ENCODE measurements at places on chromosomes 7 and 10.
A peak's percentile ranks its signal among the peaks of the same experiment; 100 is the strongest.

- DNase-seq: peak; percentile 82
These were observed 4.4 kb upstream of the CCL26 start for GRCh38 chr7:75776295-75776971.

DNA sequence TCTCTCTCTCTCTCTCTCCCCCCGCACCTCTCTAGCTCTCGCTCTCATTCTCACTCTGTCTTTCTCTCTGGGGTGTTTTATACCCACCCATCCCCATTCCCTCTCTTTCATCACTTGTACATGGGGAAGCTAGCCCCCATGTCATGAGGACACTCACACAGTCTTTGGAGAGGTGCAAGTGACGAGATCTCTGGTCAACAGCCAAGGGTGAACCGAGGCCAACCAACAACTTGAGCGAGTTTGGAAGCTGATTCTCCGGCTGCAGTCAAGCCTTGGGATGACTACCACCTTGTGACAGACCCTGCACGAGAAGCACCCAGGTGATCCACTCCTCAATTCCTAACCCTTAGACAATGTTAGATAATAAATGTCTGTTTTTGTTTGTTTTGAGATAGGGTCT is 10.1 kb upstream of the KBTBD2 start:
- DNase-seq: no peak

DNA sequence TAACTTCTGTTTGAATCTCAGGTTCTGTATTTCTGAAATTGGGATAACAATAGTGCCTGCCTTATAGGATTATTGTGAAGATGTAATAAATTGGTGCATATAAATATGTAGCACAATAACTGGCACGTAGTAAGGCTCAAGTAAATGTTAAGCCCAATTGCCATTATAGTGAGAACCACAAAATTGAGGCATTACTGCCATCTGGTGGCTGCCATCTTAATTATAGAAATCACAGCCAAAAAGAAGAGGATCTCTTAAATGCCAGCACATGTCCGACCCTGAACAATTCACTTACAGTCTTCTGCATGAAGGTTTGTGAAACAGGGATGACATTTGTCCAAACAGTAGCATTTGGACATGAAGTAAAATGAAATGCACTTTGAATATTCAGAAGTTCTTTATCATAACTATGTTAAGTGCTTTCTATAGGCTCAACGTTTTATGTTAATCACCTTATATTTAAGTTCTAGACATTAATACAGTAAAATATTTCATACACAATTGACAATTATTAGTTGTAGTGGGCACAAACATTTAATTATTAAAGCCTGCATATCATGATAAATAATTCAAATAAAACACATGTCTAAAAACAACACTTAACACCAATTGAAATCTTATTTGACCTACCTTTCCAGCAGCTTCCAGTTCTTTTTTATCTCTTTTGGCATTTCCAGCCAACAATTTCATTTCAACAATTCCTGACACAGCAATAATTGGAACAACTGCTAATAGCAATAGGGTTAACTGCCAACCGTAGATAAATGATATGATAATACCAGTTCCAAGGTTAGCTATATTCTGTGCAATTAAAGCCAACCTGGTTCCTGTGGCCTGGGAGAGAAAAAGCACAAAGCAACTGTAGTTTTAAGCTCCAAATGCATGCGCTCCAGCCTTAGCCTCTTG is 58.5 kb downstream of the ABCB4 start:
- peak; percentile 70 for DNase-seq

- DNase-seq: peak; percentile 28
These were observed 1.2 kb downstream of the PPP1R9A start for GRCh38 chr7:94908323-94909178.

DNA sequence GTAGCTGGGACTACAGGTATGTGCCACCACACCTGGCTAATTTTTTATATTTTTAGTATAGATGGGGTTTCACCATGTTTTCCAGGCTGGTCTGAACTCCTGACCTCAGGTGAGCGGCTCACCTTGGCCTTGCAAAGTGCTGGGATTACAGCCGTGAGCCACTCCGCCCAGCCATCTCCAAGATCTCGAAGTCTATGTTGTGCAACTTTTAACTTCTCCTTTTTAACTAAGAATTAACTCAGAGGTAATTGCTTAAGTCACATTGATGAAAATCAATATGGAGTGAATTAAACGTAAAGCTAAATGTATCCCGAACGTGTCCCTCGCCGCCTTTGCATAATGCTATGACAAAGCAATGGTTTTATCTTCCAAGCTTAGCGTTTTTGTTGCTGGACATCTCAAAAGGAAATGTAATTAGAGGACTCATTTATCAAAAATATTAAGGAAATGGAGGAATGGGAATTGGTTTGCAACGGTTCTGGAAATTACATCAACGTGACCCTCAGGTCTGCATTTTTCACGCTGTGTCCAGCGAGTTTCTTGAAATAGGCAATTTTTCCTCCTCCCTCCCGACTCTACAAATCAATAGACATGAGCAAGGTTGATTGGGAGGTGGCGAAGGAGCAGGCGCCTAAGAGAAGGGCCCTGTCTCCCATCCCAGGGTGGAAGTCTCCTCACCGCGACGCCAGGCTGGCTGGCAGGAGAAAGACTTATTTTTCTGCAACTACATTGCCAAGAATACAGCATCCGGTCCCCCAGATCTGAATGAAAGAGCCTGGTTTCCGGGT is 89.8 kb downstream of the TMEM130 start:
- no peak for DNase-seq

DNA sequence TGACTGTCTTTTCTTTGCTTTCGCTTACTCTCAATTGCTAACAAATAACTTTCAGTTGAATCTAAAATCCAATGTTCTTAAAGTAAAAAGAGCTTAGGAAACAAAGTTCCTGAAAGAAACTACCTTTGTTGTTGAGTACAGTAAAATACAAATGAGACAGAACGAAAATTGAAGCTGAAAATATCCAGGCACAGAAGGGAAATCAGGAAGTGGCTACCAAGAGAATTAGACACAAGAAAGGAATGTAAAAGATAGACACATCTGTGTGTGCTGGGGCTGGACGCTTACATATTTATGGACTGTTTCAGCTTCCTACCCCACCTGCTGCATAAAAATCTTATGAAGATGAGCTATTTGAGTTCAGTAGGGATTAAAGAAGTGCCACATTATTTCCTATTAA is 161.7 kb upstream of the PLXDC2 start:
- DNase-seq: peak; percentile 67

DNA sequence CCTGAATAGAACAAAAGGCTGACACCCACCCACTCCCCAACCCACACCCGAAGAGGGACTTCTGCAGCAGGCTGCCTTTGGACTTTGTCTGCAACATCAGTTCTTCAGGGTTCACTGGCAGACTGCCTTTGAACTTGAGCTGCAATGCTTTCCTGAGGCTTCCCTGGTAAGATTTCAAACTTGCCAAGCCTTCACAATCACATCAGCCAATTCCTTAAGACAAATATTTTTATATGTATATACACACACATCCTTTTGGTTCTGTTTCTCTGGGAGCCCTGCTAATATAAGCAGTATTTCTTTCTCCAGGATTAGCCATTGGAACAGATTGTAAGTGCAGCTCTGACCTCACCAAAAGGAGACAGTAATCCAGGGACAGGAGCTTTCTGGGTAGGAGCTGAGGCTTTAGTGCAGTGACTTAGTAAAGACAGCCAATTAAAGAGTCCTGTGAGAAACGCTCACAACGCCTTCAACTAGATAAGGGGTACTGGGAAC is 55.6 kb upstream of the KMT2E start:
- DNase-seq: no peak

- no peak for DNase-seq
These were observed 268.7 kb downstream of the CELF2 start for GRCh38 chr10:11286261-11286852.

DNA sequence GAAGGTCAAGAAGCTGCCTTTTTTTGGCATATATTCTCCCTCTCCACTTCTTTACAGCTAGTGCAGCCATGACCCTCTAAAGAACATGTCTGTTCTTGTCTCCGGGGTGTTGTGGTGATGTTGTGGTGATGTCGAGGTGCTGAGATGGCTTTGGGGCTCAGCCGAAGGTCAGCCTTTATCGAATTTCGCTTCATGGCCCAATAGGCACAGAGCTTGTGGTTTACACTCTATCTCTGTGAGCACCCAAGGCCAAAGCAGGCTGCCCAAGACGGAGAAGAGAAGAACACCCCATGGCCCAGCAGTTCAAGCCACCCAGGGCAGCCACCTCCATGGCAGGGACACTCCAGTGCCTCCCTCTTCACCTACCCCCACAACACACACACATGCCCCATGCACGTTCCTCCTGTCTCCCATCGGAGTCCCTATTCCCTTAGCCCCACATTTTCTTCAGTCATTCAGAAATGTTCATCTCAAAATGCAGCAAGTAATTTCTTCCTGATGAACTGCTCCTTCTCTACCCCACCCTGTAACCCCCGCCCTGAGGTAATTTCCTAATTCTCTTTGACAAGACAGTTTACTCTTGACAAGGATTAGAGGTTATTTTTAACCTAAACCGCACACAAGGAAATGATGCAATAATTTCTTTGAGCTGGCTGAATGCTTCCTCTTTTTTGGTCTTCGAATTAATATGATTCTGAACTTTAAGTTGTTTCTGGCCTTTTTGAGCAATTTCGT is 18.6 kb upstream of the ADRB1 start:
- peak; percentile 44 for DNase-seq

DNA sequence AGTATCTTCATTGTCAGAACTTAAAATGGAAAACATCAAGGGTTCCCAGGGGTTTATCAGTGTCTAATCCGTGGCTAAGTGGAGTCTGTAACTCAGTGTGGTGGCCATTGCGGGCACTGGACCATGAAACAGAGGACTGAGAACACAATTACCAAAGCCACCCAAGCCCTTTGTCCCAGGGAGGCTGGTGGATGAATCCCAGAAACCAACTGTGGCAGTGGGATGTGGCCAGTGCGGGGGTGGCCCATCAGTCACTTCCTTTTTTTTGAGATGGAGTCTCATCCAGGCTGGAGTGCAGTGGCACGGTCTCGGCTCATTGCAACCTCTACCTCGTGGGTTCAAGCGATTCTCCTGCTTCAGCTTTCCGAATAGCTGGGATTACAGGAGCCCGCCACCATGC is 61.8 kb downstream of the TACC2 start:
- no peak for DNase-seq

DNA sequence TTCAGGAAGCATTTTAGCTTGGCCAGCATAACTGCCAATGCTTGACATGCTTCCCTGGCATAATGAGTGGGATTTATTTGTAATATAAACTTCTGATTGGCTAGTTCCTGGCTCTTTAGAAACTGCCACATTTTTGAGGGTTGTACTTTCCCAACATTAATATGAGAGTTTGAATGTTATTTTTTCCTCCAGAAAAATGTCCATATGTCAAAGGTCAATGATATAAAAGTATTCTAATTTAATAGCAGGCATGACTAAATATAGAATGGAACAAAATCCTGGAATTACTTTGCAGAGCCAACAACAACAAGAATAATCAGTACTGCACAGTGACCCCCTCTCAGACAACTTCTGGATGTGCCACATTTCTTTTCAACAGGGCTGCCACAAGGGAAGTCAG is 352.6 kb downstream of the PRPF18 start:
- no peak for DNase-seq

DNA sequence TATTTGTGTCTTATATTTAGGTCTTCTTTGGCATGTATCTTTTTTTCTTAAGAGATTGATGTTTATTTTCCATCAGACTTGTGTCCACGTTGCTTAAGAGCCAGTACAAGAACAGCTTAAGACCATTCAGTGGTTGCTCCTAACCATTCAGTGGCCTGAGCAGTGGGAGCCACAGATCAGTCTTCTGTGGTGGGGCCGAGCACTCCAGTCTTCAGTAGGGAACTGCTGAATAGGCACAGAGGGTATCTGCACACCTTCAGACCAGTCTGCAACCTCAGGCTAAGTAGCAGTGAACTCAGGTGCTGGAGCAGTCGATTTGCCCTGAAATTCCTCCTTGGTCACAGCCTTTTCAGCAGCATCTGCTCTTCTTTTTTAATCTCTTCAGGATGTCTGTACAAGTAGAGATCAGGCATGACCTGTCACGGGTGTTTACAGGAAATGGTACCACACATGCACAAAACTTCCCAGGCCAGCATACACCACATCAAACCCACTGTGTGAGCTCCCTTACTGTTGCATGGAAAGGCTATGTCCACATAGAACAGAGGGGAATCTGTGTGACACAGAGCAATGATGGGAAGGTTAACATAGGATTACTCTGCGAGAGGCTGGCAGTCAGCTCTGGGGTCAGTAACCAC is 51.5 kb downstream of the FAM107B start:
- no peak for DNase-seq

DNA sequence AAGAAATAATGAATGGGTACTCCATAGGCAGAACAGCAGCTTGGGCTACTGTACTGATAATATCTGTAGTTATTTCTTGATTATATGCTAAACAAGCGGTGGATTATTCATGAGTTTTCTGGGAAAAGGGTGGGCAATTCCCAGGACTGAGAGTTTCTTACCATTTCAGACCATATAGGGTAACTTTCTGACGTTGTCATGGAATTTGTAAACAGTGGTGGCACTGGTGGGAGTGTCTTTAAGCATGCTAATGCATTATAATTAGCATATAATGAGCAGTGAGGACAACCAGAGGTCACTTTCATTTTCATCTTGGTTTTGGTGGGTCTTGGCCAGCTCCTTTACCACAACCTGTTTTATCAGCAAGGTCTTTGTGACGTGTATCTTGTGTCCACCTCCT is 399.7 kb downstream of the CDC14C start:
- DNase-seq: no peak

DNA sequence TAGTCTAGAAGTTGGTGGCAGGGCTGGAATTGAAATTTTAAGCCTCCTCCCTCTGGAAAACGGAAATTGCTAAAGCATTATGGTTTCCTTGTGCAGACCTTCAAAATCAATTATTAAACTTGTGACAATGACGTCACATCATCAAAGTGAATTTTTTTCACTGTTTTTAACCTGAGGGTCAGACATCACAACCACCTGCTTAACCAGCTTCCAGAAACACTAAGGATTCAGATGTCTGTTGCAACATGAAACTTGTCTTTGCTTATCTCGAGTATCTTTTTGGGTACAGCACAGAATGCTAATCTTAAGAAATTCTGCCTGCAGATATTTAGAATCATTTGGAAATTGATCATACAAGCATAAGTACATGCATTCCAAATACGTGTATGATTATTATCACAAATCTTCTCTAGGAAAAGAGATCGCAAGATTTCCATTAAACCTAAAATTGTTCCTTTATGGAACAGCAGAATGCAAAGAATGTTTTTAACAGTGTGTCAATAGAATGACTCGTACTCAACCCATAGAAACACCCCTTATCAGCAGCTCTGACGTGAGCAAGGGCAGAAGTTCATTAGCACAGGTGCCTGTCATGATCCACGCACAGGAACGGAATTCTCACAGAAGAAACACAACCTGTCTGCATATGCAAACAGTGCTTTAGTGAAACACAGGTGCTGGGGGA is 4.1 kb upstream of the GTPBP4 start:
- DNase-seq: peak; percentile 51

- no peak for DNase-seq
These were observed 83.9 kb downstream of the OSBPL3 start for GRCh38 chr7:24896031-24896501.

- no peak for DNase-seq
These were observed 70.9 kb upstream of the AMPH start for GRCh38 chr7:38702002-38702535.

GRCh38 chr10:79487296-79488194 is 24.8 kb upstream of the EIF5AL1 start:
- peak; percentile 74 for DNase-seq
